Fibroblast of skin of left biceps (primary cell): ENCODE measurements at places on chromosomes 4 and X.

DNA sequence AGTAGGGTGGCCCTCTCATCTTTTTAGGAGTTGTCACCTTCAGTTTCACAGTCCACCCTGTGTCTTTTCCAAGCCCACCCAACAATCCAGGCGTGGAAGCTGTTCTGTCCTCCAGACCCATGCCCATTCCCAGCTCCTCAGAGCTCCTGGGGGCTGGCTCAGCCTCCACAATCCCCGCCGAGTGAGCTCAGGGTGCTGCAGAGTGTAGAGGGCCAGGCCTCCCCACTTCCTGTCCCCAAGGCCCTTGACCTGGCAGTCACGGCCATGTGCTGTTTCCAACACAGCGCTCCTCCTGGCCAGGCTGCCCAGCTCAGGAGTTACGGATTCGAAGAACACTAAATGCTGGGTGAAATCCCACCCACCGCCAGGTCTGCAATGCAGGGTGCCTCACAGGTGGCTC is 31.8 kb downstream of the PDHA1 start:
- DNase-seq = no peak

- no peak for DNase-seq
These were observed 47.0 kb downstream of the TBC1D14 start for GRCh38 chr4:6956434-6957147.

DNA sequence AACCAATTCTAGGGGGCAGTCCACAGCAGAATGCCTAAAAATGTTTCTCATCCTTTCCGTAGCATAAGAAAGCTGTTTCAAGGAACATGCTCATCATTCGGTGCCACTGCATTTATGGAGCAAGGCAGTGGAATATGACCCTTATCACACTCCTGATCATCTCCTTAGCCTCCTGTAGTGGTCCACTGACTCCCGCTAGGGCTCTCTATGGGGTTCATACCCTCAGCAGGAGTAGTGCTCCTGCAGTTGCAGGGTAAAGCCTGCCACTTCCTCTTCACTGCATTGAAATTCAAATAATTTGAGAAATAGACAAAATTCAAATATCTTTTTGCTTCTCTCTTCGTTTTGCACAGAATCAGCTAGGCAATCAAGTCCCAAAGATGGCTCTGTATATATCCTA is 107.0 kb downstream of the NDST3 start:
- DNase-seq = no peak

DNA sequence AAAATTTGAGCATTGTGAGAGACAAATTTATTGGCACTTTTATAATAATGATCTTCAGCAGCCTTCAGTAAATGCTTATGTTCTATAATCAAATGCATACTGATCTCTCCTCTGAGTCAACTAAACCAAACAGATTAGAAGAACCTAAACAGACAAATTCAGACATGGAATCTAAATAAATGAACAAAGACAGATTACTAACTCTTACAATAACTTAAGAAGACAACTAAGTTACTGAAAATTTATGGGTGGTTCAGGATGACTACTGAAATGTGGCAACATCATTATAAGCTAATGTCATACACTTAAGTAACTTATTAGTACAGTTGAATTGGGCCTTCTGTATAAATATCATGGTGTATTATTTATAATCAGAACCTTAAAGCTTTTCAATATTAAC is 127.3 kb downstream of the NEK1 start:
- DNase-seq = no peak

- DNase-seq = no peak
These were observed 239.7 kb upstream of the GATB start for GRCh38 chr4:152000518-152000917.

DNA sequence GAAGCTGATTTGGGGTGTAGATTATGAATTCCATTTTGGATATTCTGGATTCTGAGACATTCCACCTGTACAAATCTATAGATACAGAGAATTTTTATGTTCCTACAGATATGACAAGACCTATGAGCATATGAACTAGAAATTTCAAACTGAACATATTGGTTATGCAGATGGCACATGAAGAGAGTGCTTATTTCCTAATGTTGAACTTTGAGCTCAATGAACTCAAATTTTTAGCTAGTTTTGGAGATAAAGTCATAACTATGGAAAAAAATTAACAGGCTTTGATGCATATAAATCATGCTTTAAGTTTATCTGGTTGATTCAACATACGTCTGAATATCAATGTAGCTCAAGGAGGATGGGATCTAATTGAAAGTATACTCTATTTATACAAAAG is 8.9 kb downstream of the CHIC2 start:
- DNase-seq = no peak

DNA sequence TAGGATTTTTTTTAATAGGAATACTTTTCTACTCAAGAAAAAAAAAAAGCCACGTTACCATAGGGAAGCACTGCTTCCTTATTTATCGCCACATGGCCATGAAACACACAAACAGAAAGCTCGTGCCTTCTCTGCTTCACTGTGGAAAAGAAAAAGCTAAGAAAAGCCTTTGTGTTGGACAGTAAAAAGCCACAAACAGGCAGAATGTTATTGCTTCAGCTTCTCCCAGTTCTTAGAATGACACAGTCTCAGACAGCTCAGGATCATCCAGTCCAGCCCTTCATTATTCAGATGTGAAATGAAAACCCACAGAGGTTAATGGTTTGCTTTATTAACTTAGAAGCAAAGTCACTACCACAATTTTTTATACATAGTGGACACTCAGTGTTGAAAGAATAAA is 181.6 kb upstream of the NOCT start:
- DNase-seq = no peak

DNA sequence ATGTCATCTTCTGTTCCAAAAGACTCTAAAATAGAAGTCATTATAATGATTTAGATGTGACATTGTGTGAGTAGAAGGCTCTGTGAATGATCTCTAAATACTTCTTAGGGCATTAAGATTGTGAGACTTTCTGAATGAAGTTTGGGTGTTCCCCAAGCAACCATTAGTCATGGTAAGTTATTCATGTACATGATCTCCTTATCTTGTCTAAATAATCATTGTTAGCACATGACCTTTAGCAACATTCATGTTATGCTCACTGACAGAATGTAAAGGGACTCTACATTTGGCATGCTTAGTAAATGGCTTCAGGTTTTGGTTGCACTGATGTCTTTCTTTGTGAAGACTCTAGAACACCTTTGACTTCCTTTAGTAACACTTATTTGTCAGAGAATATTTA is 140.8 kb upstream of the AGA start:
- no peak for DNase-seq

DNA sequence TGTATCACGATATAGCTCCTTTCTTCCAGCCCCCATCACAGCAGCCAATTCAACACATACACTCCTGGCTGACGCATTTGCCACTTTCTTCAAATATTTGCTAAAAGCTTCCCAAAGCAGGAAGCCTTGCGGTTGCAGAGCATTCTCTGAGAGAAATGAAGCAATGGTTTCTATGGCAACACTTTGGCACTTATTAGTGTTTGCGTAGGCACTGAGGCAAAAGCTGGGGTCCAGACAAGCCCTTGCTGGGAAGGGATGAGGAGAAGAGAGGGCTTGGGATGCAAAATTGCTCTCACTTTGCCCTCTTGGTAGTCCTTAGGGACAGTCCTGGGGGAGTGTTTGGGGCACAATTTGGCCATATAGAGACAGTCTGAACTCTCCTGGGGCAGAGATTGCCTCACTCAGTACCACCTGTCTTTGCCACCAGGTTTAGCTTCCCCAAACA is 55.0 kb upstream of the PAK3 start:
- peak; percentile 74 for DNase-seq

- no peak for DNase-seq
These were observed 648.3 kb downstream of the SPRY1 start for GRCh38 chr4:124044867-124045266.

DNA sequence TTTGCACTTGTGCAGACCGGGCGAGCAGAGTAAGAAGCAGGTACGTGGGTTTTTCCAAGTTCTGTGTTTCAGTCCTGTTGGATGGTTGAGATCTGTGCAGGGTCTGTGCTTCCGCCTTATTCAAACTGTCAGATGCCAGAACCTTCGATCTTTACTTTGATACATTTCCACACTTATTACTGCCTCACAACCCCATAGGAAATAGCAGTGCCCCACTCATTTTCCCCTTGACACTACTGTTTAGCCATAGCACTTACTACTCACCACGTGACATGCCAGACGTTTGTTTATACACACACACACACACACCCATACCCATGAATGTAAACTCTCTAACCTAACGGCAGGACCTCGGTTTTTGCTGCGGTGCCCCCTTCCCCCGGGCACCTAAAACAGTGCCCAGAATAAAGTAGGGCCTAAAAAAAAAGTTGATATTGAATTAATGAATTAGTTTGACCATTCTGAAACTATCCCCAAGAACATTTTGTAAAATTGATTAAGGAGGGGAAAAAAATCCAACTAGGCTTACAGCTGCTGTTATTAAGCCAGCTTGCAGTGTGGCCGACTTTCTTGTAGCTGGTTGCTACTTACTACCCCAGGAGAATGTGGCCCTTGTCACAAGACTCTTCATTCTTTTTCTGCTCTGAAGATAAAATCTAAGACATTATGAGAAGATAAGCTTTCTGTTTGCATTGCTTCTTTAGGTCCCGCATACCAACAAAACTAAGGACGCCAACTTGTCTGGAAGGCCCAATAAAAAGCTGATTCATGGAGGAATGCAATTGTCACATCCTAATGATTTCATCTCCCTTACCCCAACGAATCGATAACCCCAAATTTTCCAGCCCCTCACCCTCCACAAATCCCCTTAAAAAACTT is 704 bp upstream of the SEPSECS start:
- no peak for DNase-seq

- peak; percentile 97 for DNase-seq
These were observed 161.5 kb downstream of the PPARGC1A start for GRCh38 chr4:23728393-23728792.

- no peak for DNase-seq
These were observed 1.1 kb downstream of the BMPR1B start for GRCh38 chr4:94758700-94759399.

DNA sequence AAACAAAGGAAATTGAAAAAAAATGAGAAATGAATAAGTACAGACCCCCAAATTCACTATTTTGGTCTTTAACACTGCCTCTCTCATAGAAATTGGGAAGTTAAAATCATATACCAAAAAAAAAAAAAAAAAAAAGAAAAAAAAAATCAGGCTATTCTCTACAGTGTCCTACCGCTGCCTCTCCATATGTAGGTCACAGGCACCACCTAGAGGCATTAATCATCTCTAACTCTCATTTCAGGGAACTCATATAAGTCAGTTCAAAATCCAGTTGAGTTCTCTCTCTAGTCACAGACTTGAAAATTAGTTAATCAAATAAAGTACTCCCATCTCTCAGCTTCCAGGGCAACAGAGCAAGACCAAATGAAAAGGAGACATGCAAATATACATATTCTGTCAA is 47.9 kb downstream of the COX18 start:
- no peak for DNase-seq

DNA sequence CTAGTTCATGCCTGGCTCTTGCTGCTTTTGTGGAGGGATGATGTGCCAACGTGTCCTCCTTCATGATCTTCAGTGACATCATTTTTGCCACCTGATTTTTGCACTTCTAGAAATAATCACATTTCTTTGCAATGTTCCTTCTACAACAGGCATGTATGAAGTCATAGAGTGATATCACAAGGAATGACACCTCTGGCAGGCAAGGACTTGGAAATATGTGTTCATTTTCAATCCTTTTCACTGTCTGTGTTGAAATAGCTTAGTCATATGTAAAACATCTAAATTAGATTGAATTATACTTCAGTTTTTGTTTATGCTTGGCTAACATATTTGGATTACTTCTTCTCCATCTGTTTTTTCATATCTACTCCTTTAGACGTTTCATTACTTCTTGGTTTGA is 221.2 kb upstream of the STK26 start:
- DNase-seq = no peak

DNA sequence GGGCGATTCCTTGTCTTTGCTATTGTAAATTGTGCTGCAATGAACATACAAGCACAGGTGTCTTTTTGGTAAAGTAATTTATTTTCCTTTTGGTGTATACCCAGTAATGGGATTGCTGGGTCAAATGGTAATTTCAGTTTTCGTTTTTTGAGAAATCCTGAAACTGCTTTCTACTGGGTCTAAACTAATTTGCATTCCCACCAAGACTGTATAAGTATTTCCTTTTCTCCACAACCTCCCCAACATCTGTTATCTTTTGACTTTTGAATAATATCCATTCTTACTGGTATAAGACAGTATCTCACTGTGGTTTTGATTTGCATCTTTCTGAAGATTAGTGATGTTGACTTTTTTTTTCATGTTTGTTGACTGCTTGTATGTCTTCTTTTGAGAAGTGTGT is 2506.0 kb downstream of the PCDH7 start:
- no peak for DNase-seq

- no peak for DNase-seq
These were observed 9.6 kb upstream of the TSPYL2 start for GRCh38 chrX:53072418-53073114.

DNA sequence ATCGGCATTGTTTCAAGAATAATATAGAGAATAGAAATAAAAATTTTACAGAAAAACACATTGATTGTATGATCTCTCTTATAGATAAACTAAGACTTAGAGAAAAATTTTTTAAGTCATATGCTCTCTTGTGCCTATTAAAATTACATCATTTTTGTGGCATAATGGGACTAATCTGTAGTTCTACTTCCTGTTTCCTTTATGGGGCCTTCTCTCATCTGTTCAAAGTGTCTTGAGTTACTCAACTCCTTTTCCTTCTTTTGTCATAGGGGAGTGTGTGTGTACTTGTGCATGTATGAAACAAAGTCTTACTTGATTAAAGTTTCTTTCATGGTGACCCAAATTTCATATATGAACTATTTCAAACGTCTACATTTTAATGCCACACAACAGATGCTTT is 1448.9 kb upstream of the TENM3 start:
- DNase-seq = no peak

DNA sequence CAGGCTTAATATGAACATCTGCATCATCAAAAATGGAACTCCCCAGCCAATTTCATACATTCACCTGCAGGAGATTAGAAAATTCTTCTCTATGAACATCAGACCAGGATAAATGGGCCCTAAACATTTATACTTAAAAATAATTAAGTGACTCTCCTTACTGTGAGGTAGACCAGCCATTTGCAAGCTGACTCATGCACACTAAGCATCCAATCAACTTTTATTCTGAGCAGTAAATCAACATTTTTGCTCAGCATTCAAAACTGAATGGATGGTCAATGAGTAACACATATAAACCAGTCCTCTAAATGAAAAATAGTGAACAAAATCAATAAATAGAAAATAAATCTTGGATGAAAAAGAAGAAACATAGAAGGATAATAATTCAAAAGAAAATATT is 19.9 kb upstream of the PCDH10 start:
- no peak for DNase-seq
